ENCODE measurements at places on chromosomes 11 and 22. TPM values are rescaled to one million over a fixed set of nuclear protein-coding genes. Genes with fewer than 3 reads are reported as not detected.

The SBF1 gene
- 109 TPM for total RNA-seq

The CSNK2A3 gene
- total RNA-seq = 0.70 TPM

The SCN3B gene
- total RNA-seq = not detected

The TBX10 gene
- total RNA-seq = not detected

The RAD9A gene
- total RNA-seq = 4.8 TPM

The OR52E5 gene
- total RNA-seq = not detected

The CDC42EP1 gene
- 3.2 TPM for total RNA-seq

The BTG4 gene
- not detected for total RNA-seq

The UBASH3B gene
- 28.3 TPM for total RNA-seq

The LDLRAD3 gene
- total RNA-seq = 24.7 TPM

The RTN4RL2 gene
- total RNA-seq = 0.12 TPM

The LMO2 gene
- total RNA-seq = 2.1 TPM

Data from smooth muscle cell of the coronary artery (primary cell).